ENCODE measurements at places on chromosomes 13 and 19.

GRCh38 chr13:37690361-37690760, 91.8 kb upstream of the POSTN start:
- DNase-seq, result no peak

DNA sequence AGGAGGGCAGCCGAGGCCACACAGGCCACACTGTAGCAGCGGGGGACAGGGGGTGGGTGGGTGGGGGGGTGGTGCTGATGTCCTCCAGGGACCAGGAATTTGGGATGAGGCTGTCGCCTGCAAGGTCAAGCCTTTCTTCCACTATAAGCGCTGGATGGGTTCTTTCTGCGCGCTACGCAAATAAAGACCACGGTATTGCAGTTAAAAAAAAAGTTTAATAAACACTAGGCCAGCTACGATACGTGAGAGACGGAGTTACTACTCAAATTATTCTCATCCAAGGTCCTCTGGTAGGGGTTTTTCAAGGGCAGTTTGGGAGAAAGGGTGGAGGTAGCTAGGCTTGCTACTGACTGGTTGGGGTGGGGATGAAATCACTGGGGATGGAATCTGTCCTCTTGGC, 508 bp upstream of the ZNF44 start:
- DNase-seq, result no peak

GRCh38 chr13:112391746-112392145, 15.6 kb downstream of the SPACA7 start:
- DNase-seq, result no peak

GRCh38 chr13:71524245-71524612, 342.8 kb downstream of the DACH1 start:
- no peak for DNase-seq

GRCh38 chr19:3513229-3514140, 7.4 kb downstream of the FZR1 start:
- no peak for DNase-seq

DNA sequence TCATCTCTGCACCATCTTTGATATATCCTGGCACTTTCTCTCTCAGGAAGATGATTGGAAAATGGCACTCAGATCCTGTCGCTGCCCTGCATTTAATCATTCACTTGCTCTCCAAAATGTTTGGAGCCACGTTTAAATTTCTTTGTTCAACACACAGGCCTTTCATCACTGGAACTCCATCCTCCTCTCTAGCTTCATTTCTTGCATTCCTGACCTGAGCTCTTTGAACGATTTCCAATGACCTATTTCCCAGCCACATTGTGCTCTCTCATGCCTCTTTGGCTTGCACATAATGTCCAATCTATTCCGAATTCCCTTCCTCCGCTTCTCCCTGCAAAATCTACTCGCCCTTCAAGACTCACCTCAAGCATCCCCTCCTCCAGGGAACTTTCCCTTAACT, 287.4 kb upstream of the NBEA start:
- no peak for DNase-seq

GRCh38 chr19:48405850-48406249, 12.4 kb downstream of the GRIN2D start:
- no peak for DNase-seq

Data from AML-193 (cell line).